ENCODE measurements at places on chromosomes 11 and 22.

GRCh38 chr22:35397095-35397904, 2.6 kb upstream of the MCM5 start:
- DNase-seq: no peak

DNA sequence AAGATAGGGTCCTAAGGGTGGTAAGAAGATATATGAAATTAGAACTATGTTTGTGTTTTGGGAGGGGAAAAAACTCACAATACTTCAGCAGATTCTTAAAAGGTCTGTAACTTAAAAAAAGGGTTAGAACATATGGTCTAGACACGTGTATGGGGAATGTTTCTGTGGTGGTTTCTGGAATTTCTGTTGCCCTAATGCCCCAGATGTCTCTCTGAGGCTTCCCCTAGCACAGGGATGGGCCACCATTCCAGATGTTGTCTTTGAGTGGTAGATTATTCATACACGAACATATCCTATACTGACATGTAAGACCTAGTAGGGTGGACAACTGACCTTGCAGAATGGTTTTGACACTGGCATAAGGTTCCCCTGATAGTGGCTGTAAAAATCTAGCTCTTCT, 26.2 kb downstream of the EHF start:
- DNase-seq: no peak

DNA sequence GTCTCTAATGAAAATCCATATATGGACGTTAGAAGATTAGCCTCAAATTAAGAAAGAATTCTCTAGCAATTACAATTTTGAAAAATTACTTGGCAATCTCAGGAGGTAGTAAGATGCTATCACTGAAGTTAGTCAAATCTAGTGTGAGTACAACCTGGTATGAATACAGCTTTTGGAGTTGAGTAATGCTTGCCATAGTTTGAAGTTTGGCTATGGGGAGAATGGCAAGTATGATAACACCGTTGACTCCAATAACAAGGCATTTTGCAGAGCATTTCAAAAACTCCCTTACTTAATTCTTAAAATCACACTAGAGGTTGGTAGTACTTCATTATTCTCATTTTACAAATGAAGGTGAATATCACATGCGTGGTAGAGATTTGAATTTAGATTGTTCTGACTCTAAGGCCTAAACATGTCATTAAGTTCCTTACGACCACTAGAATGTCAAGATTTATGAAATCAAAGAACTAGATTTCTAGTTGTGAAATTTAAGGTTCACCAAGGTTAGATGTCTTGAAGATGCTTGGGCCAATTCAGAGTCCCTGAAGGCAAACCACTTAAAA, 355.4 kb downstream of the ETS1 start:
- no peak for DNase-seq

DNA sequence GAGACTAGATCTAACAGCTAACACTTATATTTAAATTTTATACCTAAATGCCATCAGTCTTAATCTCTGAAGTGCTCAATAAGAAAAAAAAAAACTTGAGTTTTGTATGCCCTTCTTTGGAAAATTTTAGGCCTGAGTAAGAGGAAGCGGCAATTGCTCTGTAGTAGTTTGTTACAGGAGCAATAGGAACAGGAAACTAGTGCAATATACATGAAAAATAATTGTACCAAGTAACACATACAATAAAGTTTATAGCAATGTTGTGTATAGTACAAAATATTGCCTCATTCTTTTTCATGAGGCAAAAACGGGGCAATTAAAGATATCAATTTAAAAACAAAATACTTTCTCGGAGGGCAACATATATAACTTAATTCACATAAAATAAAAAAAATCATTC, 19.7 kb downstream of the OR5AK2 start:
- no peak for DNase-seq

- peak; percentile 85 for DNase-seq
These were observed 2.8 kb upstream of the TMPRSS13 start for GRCh38 chr11:117931971-117932370.

DNA sequence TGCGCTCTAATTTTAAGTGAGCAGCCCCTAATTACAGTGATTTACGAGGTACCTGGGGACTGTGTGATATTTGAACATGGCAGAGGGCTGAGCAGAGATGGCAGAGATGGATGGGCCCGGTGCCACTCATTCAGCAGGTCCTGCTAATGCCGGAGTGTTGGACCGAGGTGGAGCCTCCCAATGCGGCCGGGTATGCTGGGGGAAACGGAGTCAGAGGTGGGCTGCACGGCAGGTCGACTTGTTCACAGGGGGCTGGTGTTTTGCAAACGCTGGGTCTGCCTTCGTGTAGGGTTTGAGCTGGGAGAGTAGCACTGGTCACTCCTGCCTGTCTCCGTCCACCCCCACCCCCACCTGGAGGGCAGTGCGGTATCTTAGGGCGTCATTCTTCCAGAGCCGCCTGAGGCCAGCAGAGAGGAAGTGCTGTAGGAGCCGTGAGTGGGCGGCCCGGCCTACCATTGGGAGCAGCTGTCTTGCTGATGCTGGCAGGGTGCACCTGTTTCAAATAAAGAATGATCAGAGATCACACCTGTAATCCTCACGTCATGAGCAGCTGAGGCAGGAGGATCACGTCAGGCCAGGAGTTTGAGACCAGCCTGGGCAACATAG, 122.6 kb downstream of the IGLL1 start:
- no peak for DNase-seq

GRCh38 chr11:8149726-8150125, 19.1 kb downstream of the RIC3 start:
- DNase-seq: no peak

DNA sequence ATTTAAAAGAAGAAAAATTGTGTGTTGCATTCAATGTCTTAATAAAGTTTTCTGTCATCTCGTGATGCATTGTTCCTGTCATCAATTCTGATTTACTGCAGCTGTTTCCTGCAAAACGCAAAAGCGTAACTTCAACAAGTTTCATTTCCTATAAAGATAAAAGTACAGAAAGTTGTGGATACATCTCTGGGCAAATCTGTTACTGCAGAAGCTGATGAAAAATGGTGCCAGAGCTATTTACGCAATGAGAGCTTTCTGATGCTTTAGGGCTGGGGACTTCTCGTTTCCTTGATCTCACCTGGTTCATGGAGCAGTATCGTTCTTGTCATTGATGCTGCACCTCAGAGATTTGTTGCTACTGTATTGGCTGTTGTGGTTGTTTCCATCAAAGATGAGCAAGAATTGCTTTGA, 15.5 kb upstream of the MS4A12 start:
- no peak for DNase-seq

DNA sequence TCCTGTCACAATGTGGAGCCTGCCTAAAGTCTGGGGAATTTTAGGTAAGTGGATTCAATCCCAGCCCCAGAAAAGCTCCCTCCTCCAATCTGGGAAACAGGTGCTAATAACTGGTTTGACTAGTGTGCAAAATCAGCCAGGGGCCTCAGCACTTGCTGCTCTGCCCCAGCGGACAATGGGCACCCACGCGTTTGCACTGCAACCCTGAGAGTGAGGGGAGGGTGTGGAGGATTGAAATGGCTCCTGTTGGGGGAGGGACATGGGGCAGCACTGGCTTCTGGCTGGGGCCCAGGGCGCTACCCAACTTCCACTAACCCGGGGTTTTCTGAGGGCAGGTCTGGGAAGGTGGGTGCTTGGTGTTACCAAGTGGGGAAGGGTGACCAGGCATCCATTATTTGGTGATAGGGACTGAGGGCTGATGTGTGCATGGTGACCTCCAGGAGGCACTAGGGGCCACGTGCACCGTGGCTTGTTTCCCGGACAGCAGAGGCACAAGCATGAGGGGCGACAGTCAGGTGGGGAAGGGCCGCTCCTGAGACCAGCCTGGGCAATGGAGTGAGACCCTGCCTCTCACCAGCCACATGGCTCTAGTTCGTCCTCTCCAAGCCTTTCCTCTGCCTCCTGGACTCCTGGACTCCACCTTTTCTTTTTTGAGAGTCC, 4.3 kb upstream of the PNPLA5 start:
- no peak for DNase-seq

- no peak for DNase-seq
These were observed 30.5 kb downstream of the CHKA start for GRCh38 chr11:68090706-68091105.

DNA sequence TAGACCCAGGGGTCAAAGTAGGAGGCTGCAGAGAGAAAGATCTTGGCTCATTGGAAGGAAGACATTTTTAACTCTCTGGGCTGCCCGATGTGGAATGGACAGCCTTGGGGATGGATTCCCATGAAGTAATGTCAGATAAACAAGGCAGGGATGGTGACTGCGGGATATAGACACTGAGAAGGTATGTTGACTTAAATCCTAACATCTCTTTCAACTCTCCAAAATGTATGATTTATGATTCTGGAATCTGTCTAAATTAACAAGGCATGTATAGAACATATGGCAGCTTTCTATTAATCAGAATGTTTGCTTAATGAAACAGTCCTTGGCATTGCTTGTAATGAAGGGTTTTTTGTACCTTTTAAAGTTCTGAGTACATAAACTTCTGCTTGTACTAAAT, 56.1 kb upstream of the VSTM5 start:
- no peak for DNase-seq

DNA sequence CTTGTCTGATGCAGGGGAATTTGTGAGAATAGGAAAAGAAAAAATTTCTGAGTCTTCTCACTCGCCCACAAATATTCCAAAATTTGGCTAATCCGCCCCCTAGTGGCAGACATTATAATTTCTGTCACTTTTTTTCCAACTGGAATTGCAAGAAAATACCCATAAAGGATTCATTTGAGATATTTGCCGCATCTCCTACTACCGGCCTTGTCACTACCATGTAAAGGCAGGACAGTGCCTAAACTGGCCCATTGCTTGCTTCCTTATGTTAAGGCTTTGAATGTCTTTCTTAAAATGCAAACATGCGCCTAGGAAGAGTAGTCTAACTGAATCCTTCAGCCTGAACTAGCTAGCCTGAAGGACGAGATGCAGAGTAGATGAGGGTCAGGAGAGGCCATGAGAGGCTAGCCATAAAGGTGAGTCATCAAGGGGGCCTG, 9.3 kb upstream of the CEP295 start:
- peak; percentile 22 for DNase-seq

DNA sequence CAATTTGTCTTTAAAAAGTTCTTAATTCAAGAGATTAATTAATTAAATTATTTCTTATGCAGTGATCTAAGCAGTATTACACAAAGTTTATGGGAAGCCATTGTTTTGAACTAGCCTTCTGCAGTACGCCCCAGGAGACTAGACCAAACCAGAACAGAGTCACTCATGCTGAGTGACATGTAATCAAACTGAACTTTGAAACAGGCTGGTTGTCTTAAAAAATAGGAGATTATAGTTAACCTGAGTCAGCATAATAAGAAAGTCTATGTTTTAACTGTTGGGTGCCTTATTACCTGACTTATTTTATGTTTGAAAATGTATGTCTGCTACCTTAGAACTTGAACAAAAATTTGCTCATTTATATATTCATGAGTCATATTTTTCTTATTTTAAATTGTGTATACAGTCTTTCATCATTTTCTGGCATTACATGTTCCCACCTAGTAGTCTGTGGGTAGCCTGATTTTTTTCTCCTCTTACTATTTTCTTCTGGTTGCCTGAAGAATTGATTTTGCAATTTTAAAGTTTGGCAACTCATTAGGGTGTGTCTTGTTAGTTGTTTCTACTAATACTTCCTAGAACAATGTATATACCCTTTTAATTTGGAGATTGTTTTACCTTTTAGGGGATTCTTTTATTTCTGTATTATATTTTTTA, 161.4 kb downstream of the AASDHPPT start:
- no peak for DNase-seq

DNA sequence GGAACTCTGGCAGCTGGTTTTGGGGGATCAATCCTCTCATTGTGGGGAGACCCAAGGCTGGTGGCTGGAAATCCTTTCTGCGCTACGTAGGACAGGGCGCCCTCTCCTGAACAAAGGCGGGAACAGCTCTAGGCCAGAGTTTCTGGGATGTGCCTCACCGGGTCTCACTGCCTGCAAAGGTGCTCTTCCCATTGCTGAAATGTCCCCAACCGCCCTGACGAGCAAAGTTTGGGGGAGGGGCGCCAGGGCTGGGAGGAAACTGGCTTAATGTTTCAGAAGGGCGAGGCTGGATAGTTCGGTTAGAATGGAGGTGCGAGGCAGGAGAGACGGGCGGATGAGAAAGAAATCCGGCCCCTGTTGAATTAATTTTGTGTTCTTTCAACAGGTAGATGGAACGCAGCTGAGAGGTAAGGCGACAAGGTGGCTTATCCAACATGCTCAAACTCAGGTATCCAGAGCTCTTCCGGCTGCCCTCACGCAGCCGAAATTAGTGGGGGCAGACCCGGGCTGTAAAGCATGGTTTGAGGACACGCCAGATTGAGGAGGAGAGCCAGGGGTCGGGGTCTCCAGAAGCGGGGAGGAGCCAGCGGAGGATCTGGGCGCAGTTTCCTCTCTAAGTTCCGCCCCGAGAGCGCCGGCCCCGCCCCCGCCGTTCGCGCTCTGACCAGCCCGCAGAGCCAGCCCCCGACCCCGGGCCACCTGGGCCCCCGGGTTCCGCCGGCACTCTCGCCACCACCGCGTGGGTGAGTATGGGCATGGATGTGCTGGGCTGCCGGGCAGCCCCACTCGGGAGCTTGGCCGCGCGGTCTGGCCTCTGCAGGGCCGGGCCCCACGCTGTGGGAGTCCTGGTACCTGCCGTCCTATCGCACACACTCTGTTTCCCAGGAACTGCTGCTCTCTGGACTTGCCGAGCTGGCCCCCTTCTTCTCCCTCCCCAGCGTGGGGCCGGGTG, at the start of gene PGAP2:
Gene PGAP2, plus strand, starts transcription at position 652 of the 952 bp plus-strand sequence. CDS start 2,700 bp downstream, outside the sequence.
- DNase-seq: peak; percentile 77

DNA sequence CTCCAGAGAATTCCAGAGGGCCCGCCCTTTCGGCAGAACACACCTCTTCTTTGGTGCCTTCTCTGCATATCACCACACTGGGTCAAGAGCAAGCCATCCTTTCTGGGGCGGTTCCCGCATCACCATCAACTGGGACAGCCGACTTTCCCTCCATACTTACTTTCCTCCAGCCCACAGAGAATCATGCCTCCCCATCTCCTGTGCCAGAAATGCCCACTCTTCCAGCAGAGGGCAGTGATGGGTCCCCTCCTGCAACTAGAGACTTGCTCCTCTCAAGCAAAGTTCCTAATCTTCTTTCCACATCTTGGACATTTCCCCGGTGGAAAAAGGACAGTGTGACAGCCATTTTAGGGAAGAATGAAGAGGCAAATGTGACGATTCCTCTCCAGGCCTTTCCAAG, 157.7 kb downstream of the C11orf91 start:
- DNase-seq: peak; percentile 60

DNA sequence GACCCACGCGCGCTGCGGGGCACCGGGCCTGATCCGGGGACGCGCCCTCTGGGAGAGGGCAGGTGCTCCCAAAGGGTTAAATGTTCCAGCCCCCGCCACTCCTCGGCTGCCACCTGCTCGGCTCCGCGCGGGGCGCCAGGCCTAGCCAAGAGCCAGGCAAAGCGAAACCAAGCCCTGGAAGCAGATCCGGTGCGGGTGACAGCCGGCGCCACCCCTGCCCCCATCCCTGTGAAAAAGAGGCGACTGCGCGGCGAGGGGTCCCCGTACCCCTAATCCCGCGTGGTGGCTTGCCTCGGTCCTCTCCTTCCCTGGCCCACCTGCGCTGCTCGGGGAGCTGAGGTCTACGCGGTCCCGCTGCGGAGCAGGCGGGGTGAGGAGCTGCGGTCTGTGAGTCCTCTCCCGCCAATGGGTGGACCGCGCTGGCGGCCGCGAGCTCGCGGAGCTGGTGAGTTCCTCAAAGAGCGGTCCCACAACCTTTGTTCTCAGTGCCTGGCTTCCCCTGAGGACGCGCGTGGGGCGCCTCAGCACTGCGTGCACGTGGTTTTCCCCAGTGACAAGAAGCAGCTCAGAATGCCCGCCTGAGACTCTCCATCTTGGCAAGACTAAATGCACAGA, at the start of gene ME3:
Gene ME3, minus strand, starts transcription at position 610 of the 615 bp plus-strand sequence.
- DNase-seq: peak; percentile 72

GRCh38 chr11:113475160-113475761, at the start of gene DRD2:
TSS of gene DRD2 (minus strand) at chr11:113475398. CDS start at chr11:113424651, 50,747 bp downstream.
- DNase-seq: peak; percentile 11
